ENCODE measurements at places on chromosomes 12 and 14. TPM values are rescaled to one million over a fixed set of nuclear protein-coding genes. Genes with fewer than 3 reads are reported as not detected.
A peak's percentile ranks its signal among the peaks of the same experiment; 100 is the strongest.

DNA sequence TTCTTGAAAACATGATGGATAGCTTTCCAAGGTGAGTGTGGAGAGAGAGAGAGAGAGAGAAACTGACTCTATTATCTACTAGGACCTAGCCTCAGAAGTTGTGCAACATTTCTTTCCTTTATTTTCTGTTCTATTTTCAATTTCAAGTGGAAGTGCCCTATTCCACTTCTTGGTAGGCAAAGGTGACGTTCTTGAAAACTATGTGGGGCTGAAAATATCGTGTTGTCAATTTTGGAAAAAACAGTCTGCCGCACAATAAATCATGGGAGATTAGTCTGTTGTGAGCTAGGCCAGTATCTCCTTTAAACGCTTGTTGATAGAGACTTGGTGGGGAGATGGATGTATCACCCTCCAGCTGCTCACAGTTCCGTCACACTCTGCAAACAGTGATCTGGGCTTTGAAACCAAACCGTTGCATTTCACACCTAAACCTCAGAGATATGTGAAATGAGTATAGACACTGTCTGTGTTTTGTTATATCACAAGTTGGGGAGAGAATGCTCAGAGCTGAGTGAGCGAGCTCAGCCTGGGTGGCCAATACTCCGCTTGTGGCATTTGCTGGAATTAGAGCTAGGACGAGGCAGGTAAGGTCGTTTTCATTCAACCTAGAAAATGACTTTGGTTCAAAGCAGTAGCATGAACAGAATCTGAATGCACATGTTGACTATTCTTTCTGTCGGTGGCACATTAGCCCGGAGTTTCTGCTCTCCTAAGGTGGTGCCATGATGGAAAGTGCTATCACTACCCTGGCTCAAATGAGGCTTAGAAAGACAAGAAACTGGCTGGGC lies 75.1 kb upstream of the ST8SIA1 start:
- DNase-seq: peak; percentile 86

GRCh38 chr12:48937170-48937569 lies 11.9 kb upstream of the FKBP11 start:
- no peak for DNase-seq

DNA sequence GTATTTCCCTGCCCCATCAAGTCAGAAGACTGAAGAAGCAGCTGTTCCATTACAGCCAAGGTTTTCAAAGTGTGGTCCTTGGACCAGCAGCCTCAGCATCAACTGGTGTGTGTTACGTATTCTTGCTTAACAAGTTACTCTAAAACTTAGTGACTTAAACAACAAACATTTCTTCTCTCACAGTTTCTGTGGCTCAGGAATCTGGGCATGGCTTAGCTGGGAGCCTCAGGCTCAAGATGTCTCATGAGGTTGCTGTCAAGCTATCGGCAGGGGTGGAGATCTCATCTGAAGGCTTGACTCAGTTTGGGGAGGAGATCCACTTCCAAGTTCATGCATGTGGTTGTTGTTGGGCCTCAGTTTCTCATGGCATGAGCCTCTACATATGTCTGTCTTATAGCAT lies 174.5 kb downstream of the KTN1 start:
- no peak for DNase-seq

GRCh38 chr12:83676781-83677295 lies 990.1 kb downstream of the TMTC2 start:
- no peak for DNase-seq

DNA sequence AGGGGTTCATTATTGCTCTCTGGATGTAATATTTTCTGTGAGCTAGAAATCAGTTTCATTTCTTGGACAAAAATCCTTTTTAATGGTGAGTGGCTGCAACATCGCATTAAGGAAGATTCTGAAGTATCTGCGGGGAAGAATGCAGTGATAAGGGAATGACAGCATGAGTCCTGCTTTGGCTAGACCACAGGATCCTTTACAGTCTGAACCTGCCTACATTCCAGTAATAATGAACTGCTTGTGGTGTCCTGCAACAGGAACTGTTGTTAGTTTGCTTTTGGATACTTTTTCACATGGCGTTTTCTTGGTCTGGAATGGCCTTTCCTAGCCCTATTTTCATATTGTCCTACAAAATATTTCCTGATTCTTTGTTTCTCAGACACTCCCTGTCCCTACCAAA lies 15.7 kb downstream of the MDM2 start:
- no peak for DNase-seq

DNA sequence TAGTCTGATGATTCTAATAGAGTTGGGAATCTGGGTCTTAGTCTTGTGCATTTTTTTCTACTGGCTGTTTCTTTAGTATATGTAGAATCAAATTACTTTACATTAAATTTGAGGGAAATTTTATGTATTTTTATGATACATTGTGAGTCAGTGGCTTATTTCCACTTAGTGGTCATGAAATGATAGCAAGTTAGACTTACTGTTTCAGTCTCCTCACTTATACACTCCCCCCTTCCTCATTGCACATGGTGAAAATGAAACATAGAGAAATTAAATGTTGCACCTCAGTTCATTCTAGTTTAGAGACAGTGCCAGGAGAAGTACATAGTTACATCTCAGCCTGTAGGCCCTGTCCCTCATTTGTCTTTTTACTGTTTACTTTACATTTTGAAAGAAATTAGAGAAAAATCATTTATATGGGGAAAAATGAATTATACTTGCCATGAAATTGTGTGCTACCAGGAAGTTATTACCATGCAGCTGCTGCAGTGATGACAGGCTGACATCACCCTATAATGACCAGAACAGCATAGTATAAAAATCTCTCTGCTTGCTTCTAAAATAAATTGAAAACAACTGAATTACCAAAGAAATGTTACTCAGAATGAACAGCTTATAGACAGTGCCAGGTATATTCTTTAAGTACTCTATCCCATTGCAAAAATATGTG lies 113.2 kb downstream of the TRMT5 start:
- no peak for DNase-seq

DNA sequence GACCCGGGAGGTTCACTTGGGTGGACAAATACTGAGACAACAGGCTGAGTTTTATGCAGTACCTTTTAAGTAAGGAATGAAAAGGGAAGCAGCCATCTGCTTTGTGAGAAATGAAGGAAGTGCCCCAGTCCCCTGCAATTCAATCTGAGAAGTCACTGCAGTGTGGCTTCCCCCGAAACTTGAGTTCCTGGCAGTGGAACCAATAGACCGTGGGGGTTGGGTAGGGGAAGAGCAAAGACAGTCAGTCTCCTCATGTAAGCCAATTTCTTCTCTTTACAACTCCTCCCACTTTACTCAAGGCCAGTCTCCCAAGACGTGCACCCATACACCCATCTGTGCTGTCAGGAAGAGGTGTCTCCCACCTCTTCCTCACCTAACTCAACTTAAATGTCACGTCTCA lies 206.5 kb downstream of the BCAT1 start:
- peak; percentile 76 for DNase-seq

DNA sequence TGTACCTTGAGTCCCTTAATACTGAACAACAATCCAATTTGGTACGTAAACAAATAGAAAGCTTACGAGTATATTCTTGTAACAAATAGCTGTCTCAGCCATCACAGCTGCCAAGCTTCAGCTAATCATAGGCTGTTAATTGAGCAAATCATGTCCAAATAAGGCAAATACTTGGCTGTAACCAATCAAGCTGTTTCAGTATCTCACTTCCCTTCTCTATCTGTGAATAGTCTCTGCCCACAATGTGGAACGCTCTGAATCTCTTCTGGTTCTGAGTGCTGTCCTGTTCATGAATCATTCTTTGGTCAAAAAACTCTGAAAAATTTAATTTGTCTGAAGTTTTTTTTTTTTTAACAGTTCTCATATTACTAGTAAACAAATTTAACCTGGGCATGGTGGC lies 5.8 kb upstream of the NEMF start:
- no peak for DNase-seq

- no peak for DNase-seq
Measured at GRCh38 chr14:62001963-62002362, 239.7 kb downstream of the SNAPC1 start.

DNA sequence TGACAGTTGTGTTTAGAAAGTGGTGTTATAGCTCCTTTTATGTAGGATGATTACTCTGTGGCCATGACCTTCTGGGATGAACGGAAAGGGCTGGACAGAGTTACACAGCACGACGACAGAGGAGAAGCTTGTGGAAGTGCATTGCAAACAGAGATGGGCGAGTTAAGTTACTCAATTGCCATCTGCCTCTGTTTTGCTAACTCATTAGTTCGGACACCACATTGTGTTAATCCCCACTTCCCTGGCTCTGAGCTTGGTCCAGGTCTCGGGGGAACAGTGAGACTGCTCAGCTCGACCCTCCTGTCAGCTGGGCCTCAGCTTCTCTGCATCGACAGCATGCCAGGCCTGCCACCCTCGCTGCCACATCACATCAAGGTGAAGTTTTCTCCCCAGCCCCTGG lies 408.0 kb downstream of the ZFP36L1 start:
- DNase-seq: no peak

- no peak for DNase-seq
Measured at GRCh38 chr12:15546102-15546701, 223.9 kb downstream of the PTPRO start.

DNA sequence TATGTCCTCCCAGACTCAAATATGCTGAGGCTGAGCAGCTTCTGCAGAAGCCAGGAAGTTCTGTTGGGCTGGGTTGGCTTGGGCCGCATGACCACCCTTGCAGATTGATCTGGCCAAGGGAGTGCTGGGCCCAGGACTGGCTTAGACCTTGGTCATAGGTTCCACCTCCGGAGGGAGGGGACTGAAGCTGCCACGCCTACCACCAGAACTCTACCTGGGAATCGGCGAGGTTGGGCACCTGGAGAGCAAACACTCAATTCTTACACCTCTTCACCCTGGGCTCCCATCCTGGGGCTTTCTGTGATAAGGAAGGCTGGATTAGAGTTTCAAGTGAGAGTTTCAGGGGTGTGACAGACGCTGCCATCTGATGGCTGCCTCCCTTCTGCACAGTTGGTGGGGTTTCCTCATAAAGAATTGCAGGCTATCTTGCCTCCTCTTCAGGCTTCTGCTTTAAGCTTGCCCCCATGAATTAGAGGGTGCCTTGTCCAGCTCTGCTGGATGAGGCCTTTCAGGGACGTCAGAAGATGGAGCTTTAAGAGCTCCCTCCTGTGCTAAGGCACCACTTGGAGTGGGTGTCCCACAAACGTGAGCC lies 5.8 kb downstream of the SLC24A4 start:
- no peak for DNase-seq

GRCh38 chr12:118958520-118958919 lies 22.8 kb upstream of the SRRM4 start:
- DNase-seq: no peak

GRCh38 chr12:22229652-22230279 lies 104.7 kb downstream of the ST8SIA1 start:
- no peak for DNase-seq

DNA sequence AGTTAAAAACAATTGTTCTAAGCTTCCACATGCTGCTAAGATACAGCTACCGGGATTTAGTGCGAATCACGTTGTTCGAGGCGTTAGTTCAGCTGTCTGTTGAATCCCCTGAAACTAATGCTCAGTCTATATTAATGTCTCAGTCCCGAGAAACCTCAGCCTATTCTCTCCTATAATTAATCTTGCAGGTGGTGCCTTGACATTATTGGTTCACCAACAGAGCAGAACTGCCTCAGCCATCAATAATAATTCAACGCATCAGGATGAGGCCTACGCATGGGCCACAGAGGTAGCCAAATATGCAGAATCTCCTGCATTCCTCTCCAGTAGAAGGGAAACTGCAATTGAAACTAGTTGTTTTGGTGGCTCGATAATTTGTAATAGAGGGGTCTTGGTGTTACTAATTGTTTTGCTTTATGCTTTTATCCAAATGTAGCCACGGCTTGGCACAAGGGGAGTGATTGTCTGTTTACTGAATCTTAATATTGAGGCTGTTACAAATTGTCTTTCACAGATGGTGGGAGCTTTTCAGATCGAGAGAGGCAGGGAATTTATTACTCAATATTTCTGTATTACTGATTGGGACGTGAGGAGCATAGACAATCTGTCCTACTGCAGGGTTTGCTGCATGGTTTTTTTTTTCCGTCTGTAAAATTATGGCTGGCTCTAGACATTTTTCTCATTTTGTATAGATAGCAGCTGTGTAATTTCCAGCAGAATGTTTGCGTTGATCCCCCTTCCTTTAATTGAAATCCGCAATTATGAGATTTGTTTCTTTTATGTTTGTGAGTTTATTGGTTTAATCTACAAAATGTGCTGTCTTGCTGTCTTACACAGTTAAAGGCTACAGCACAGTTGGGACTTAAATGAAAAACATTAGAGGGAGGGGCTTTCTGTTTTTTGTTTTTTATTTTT lies 1036.5 kb upstream of the NOVA1 start:
- no peak for DNase-seq

DNA sequence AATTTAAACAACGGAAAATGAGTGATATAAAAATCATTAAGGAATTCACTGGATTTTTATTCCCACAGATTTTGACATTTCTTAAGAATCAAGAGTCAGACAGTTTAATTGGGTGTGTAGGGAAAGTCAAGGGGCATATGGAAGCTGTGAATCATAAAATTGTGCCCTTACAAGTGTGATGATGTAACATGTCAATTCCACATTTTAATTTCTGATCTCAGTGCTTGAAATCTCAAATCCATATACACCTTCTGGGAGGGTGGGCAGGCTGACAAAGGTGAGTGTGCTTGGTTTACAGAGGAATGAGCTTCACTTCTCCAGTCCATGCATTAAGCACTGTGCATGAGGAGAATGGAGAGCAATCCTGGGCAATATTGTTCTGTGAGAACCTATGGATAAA lies 1.0 kb upstream of the KRT6A start:
- DNase-seq: no peak

DNA sequence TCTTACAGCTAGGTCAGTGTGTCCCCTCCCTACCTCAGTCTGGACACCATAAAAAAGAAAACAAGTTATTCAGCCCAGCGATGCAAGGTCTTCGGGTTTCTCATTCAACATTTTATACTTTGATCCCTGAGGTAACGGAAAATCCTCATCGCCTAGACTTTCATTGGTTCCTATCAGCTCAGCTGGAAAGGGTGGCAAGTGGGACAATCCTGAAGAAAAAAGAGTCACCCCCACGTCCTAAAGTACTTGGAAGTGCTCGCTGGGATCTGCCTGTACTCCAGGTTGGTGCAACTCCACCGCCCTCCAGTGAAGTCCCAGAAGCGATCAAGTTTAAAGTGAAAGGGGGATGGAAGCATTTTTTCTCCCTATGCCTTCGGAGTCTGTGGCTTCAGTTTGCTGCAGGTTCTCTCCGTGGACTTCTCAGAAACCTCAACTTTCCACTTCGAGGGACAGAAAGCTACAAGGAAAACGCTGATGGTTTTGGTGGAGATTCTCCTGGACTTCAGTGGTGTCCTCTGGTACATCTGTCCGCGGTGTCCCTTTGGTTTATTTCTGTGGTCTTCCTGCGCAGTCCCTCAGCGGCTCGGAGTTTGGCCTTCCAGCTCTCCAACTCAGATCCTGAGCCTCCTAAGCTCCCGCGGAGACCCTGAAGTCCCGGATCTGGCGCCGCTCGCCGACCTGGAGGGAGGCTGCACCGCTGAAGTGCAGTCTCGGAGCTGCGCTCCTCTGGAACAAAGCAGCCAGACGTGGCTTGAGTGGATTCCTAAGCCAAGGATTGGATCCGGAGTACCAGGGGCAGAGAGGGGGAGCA lies 1.8 kb upstream of the LRFN5 start:
- DNase-seq: no peak

- DNase-seq: no peak
Measured at GRCh38 chr12:87315-87714, 20.7 kb downstream of the IQSEC3 start.

The TAS2R50 gene
- 1.1 TPM for total RNA-seq

The KIF21A gene
- 22.8 TPM for total RNA-seq

The CLECL1 gene
- 8.8 TPM for total RNA-seq

The KCNA1 gene
- not detected for total RNA-seq

The ERP27 gene
- 5.4 TPM for total RNA-seq

The C12orf54 gene
- not detected for total RNA-seq

The TRIM9 gene
- total RNA-seq: 0.79 TPM

The GALNT6 gene
- total RNA-seq: 47.9 TPM

The LRCOL1 gene
- not detected for total RNA-seq

The ENDOU gene
- not detected for total RNA-seq

The RBM25 gene
- total RNA-seq: 107 TPM

The SERPINA3 gene
- not detected for total RNA-seq

Data from activated CD8-positive, alpha-beta memory T cell treated with anti-CD3 and anti-CD28 coated beads, Interleukin-2, amount 10 ng/mL, durations not matched to agents 7 days and 5 days (primary cell).